AG08395 (cell line): ENCODE measurements at places on chromosomes 11 and 22.

DNA sequence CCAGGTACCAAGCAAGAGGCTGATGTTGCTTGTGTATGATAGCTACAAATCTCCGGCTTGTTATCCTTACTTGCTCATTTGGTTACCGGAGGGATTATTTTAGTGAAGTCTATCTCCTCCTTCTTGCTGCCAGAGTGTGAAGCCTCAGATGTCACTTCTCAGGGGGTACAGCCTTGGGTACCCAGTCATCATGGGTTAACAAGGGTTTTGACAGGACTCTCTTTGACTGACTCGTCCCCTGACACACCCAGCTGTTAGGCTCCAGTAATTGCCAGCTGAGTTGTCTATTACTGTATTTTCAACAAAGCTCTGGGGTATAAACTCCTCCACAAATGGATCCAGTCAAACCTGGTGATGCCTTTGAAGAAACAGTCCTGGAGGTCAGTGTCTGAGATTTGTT lies 11.9 kb upstream of the PELI3 start:
- no peak for DNase-seq

DNA sequence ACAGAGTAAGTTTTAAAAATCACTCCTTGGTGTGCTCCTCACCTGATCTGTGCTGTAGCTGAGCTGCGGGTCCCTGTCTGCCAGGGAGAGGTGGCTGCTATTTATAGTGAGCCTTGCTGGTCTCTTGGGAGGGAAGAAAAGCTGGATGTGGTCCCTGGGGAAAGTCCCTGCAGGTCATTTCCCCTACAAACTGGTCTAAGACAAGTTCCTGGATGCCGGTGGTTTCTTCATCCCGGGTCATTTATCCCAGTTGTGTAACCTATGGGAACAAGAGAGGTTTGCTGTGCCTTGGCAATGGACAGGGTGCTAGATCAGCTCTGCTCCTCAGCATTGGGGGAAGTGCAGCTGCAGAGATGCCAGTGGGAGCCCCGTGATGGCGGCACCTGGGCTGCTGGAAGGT lies at the start of gene SAA2:
TSS of gene SAA2 (minus strand) at position 108 of the 400 bp plus-strand sequence. CDS start 657 bp downstream, outside the sequence.
- DNase-seq, result no peak

DNA sequence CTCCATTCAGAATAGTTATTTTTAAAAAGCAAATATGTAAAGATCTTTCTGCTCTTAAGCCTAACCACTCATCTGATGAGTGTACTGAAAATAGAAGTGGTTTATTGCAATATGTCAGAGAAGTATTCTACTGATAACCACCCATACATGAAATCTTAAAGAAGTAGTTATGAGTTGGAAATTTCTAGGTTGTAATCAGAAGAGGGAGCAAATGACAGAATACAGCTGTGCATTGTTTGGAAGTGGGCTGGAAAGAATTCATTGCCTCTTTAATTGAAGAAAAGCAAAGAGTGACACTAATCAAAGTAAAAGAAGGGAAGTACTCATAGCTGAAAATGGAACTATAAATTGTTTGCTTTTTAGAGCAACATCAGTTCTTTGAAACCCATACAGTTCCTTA lies 39.4 kb downstream of the FDX1 start:
- no peak for DNase-seq

DNA sequence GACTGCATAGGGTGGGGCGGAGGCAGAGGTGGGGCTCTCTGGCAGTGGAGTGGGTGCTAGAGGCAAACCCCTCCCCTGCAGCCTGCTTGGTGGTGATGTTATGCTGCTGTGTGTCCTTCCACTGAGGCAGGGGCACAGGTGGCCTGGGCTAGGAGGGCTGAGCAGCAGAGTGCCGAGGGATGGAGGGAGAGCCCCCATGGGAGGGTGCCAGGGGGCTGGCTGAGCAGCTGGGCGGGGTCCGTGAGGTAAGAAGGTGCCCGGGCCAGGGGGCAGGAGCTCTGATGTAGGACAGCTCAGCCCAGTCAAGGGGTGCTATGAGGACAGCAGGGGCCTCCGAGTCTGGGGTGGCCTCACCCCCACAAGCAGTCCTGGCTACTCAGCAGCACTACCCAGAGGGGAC lies 4.2 kb downstream of the CLDN5 start:
- DNase-seq, result no peak

GRCh38 chr22:22737590-22737989 lies 93.2 kb downstream of the GGTLC2 start:
- no peak for DNase-seq

GRCh38 chr22:22872722-22873708 lies 14.6 kb upstream of the IGLL5 start:
- no peak for DNase-seq

GRCh38 chr11:63666874-63667273 lies 4.3 kb downstream of the ATL3 start:
- peak; percentile 3 for DNase-seq

DNA sequence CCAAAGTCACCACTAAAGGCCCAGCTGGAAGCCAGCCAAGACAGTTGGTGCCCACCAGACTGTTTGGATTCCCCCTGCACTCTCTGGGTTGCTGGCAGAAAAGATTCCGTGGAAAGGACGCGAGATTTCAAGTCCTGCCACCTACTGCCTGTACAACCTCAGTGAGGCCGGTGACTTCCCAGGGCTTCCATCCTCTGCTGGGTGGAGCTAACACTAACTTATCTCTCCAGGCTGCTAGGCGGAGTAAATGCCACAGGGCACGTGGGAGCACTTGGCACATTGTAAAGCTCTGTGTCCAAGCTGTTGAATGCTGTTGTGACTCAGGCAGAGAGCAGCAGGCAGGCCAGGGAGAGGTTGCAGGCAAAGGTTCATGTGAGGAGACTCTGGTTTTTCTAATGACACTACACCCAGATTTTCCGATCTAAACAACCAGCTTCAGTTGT lies 50.9 kb upstream of the CDON start:
- DNase-seq, result peak; percentile 93

GRCh38 chr22:41846268-41846987 lies 13.5 kb downstream of the SREBF2 start:
- no peak for DNase-seq

DNA sequence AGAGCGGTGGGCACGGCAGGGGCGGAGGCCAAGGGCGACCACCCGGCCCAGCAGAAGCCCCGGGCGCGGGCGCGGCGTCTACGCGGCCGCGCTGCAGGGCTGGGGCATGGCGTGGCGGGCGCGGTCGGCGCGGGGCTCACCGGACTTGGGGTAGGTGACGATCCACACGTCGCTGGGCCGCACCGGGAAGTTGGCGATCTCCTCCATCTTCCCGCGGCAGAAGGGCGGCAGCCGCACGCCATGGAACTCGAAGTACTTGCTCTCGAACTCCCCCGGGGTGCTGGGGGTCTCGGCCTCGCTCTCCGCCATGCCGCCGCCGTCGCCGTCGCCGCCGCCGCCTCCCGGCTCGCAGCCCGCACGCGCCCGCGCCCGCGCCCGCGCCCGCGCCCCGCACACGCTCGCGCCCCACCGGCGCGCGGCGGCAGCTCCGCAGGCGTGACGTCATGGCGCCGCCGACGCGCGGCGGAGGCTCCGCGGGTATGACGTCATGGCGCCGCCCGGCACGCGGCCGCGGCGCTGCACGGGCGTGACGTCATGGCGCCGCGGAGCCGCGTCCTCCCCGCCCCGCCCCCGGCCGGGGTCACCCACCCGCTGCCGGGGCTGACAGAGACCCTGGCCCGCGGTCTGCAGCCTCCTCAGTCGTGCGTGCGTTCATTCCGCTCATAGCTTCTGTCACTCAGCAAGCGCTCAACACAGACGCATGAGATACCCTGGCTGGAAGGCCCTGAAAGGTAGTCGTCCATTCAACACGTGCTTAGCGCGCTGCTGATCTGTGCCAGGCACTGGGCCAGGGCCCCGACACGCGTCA lies at the start of gene SULT4A1:
TSS of gene SULT4A1 (minus strand) at position 440 of the 808 bp plus-strand sequence. CDS start at position 309, 131 bp downstream.
- DNase-seq, result no peak

GRCh38 chr11:124898263-124898680 lies 607 bp upstream of the ROBO4 start:
- DNase-seq, result peak; percentile 77

- no peak for DNase-seq
Observed at GRCh38 chr11:105911454-105911853, 110.6 kb downstream of the MSANTD4 start.

- no peak for DNase-seq
Observed at GRCh38 chr22:35554297-35554845, 13.7 kb downstream of the RASD2 start.

GRCh38 chr11:102921587-102922220 lies 33.8 kb downstream of the MMP13 start:
- no peak for DNase-seq

DNA sequence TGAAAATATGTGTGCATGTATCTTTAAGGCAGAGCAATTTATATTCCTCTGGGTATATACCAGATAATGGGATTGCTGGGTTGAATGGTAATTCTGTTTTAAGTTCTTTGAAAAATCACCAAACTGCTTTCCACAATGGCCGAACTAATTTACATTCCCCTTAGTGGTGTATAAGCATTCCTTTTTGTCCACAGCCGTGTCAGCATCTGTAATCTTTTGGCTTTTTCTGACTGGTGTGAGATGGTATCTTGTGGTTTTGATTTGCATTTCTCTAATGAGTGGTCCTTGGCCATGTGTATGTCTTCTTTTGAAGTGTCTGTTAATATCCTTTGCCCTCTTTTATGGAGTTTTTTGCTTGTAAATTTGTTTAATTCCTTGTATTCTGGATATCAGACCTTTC lies 24.3 kb downstream of the CCDC15 start:
- DNase-seq, result no peak

DNA sequence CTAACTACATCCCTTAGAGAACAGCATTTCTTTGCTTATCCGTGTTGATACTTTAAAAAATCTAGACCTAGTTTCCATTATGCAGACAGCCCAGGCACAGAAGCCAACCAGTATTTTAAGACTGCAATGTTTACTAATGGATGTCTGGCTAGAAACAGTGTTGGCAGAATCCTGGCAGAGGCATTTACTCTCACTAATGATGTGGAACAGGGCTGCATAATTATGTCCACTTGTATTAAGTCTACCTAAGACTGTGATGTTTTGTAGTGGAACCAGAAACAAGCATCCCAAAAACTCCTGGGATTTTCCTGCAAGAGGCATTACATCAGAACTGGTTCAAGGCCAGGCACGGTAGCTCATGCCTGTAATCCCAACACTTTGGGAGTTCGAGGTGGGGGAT lies 50.2 kb upstream of the PICALM start:
- no peak for DNase-seq

DNA sequence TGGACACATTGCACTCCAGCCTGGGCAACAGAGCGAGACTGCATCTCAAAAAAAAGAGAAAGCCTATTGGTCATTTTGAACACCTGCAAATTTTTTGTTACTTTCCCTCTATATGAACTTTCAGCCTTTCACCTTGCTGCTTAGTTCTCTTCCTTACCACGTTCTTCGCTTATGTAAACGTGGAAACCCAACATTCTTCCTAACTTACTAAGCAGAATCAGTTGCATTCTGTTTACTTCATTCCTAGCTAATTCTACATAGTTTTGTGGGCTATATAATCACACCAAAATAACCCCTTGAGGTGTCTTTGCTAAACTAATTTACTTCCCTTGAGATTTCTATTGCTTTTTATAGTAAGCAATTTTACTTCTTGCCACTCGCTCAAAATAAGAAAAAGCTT lies 23.2 kb downstream of the MS4A4A start:
- DNase-seq, result no peak

- peak; percentile 86 for DNase-seq
Observed at GRCh38 chr11:46237248-46238077, 40.0 kb upstream of the CREB3L1 start.

- no peak for DNase-seq
Observed at GRCh38 chr11:31824879-31825837, 14.0 kb upstream of the PAX6 start.

GRCh38 chr11:24755260-24755839 lies 258.5 kb downstream of the LUZP2 start:
- DNase-seq, result no peak

DNA sequence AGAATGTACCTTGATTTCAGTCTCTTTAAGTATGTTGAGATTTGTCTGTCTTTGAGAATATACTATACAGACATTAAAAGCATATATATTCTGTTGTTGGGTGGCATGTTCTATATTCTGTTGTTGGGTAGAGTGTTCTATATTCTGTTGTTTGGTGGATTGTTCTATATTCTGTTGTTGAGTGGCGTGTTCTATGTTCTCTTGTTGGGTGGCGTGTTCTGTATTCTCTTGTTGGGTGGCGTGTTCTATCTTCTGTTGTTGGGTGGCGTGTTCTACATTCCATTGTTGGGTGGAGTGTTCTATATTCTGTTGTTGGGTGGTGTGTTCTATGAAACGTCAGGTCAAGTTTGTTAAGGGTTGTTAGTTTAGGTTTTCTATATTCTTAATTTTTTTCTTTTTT lies 27.1 kb upstream of the CTTN start:
- peak; percentile 12 for DNase-seq

GRCh38 chr11:111520560-111520959 lies 6.0 kb downstream of the HOATZ start:
- DNase-seq, result peak; percentile 27

DNA sequence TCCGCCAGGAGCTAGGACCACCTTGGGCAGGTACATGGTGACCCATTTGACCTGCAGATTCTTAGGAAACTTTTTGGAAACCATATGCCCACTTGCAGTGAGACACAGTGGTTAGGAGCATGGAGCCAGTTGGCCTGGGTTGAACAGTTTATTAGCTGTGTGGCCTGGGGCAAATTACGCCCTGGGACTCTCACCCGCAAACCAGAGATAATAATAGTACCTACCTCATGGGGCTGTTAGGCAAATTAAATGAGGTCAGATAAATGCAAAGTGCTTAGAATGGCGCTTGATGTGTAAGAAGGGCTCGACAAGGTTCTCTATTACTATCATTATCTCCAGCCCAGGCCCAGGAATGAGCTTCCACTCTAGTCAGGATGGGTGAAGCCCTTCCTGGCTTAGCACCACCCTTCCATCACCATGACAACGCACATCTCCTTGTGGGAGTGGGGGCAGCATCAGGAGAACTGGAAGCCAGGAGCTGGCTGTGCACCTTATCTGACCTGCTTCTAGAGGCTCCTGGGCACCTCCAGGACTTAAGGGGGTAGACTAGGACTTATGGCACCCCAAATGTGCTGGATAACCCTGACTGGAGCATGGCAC lies 5.1 kb downstream of the SYT12 start:
- DNase-seq, result no peak

GRCh38 chr11:457111-457760 lies 7.2 kb downstream of the PTDSS2 start:
- DNase-seq, result no peak

GRCh38 chr11:47216121-47216798 lies 1.5 kb downstream of the DDB2 start:
- peak; percentile 86 for DNase-seq

GRCh38 chr22:42184852-42185251 lies 54.2 kb upstream of the CYP2D6 start:
- no peak for DNase-seq

- peak; percentile 37 for DNase-seq
Observed at GRCh38 chr11:29612423-29612822, 404.4 kb downstream of the KCNA4 start.

- no peak for DNase-seq
Observed at GRCh38 chr11:85922367-85922766, 67.2 kb downstream of the CCDC83 start.

GRCh38 chr11:9756461-9756860 lies 92.6 kb downstream of the SWAP70 start:
- no peak for DNase-seq

DNA sequence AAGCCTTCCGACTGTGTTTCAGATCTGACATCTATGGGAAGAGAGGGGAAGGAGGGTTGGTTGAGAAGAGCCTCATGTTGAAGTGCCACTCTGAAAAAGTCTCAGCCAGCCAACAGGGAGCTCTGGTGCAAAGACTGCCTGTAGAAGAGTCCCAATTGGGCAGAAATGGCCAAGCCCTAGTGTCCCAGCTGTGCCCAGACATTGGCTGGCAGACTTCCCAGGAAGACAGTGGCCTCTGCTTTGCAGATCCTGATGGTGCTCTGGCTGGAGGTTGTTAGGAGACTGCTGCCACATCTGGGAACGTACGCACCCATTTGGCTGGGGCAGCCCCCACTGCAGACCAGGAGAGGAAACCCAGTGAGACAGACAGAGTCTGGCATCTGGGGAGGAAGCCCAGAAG lies 3.2 kb upstream of the PLA2G3 start:
- DNase-seq, result no peak
